ENCODE measurements at places on chromosomes 13 and 19. TPM values are rescaled to one million over a fixed set of nuclear protein-coding genes. Genes with fewer than 3 reads are reported as not detected.

DNA sequence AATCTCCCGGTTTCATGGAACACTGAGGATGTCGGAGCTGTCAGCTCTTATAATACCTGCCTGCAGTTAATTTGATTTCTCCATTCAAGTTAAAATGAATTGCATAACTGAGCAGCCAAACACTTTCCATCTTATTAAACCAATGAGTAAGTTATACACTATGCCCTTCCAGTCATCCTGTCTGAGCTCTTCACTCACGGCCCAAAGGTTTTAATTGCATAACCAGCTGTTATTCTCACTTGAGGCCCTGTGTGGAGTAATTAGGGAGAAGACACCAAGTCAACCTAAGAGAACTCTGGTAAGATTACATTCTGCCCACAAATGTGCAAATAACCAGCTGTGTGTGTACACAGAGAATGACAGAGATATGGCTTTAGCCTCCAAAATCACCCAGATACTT, 303.5 kb downstream of the TBC1D4 start:
- DNase-seq: no peak

DNA sequence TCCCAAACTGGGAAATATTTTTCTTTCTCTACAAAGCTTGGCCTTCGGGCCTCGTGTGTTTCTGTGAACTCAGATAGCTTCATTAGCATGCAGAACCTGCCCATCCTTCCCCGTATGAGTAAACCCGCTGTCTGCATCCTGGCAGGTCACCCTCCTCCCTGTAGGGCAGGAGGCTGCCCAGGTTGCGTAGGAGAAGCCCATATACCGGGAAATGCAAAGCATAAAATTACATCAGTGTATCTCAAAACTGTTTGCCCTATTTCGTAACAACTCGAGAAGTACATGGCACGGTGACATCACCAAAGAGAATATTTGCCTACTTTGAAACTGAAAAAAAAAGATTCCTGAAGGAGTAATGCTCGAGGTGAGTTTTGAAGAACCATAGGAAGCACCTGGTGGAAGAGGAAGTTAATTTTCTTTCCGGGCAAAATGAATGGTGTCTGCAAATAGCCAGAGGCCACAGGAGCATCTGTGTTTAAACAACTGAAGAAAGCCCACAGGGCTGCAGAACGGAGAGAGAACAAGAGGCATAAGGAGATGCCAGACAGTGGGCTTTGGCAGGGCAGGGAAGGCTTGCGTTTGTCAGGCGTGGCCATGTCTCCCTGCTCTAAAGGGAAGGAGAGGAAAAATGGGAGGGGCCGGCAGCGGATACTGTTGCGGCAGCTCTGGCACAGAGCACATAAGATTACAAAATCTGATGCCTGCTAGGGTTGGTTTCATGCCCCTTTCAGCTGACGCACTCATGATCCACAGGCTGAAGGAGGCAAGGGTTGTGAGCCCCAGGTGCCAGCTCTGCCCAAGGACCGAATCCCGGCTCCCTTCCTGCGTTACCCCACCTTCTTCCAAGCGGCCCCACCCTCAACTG, 81.4 kb downstream of the IRS2 start:
- DNase-seq: peak; percentile 3

- peak; percentile 22 for DNase-seq
Measured at GRCh38 chr13:95356916-95357315, 55.7 kb upstream of the ABCC4 start.

DNA sequence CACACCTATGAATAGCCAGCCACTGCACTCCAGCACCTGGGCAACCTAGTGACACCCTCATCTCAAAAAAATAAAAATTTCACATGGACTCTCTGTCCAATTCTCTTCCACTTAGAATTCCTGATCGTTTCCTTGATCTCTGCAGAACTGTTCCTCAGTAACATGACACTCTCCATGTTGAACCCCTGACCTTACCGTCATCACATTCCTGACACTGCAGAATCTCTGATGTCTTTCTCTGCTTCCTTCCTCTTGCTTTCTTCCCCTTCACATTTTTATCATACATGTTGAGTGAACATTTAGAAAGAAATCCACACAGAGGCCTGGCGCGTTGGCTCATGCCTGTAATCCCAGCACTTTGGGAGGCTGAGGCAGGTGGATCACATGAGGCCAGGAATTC, 15.0 kb downstream of the ZNF114 start:
- DNase-seq: no peak

GRCh38 chr13:83940742-83941141, 58.5 kb upstream of the SLITRK1 start:
- DNase-seq: no peak

DNA sequence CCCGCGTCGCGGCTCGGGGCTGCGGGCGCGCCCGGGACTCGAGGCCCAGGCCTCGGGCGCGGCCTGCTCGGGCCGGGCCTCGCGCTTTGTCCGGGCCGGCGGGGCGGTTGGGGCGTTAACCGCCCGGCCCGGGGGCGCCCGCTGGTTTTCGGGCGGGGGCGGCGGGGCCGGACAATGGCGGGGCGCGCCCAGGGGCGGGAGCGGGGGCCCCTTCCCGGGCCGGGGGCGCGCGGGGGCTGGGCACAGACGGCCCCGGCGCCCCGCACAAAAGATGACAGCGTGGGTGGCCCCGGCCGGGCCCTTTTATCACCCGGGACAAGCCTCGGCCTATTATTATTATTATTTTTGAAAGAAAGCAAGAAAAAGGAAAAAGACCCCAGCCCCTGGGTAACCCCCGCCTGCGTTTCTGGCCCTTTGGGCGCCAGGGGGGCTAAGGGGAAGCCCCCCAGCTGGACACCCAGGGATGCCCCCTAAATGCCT, 419 bp downstream of the KDM4B start:
- no peak for DNase-seq

DNA sequence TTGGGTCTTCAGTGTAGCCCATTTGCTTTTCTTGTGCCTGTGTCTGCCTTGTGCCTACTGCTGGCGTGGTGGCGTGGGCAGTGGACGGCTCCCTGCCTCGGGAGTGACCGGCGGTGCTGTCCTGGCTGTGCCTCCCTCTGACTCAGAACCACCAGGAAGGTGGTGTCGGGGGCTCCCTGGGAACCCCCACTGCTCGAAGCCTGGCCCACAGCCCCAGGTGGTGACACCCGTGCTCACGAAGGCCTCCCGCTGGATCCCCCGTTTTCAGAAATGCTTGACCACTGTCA, 5.1 kb upstream of the AMH start:
- no peak for DNase-seq

Gene CGB1
- total RNA-seq: not detected

GRCh38 chr19:43725468-43725867, 9.6 kb downstream of the IRGC start:
- peak; percentile 87 for DNase-seq

- no peak for DNase-seq
Measured at GRCh38 chr13:100439247-100439970, 149.2 kb downstream of the GGACT start.

GRCh38 chr19:29488316-29488715, 37.5 kb upstream of the VSTM2B start:
- no peak for DNase-seq

- DNase-seq: no peak
Measured at GRCh38 chr13:39095500-39095899, 57.2 kb downstream of the NHLRC3 start.

Gene ZNF724
- total RNA-seq: 8.7 TPM

Data from dermis blood vessel endothelial cell (primary cell).